Midbrain (tissue), 1 donor: ENCODE measurements at places on chromosomes 16 and 17.

DNA sequence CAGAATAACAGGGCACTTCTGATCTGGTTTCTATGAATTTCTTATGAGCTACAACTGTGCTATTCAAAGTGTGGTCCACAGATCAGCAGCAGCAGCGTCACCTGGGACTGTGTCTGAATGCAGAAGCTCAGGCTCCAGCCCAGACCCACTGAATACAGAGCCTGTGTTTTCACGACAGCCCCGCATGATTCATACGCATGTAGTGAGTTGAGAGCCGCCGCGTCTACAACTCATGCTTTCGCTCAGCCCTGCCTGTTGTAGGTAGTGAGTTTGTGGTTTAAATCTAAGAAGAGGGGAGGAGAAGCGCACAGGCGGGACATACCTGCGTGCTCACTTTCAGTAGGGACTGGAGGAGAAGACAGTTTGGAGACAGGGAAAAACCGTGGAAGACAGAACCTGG is 28.5 kb upstream of the ELAC2 start:
- DNase-seq, result no peak

- peak; percentile 61 for DNase-seq
Measured at GRCh38 chr17:14922411-14922810, 342.7 kb downstream of the PMP22 start.

DNA sequence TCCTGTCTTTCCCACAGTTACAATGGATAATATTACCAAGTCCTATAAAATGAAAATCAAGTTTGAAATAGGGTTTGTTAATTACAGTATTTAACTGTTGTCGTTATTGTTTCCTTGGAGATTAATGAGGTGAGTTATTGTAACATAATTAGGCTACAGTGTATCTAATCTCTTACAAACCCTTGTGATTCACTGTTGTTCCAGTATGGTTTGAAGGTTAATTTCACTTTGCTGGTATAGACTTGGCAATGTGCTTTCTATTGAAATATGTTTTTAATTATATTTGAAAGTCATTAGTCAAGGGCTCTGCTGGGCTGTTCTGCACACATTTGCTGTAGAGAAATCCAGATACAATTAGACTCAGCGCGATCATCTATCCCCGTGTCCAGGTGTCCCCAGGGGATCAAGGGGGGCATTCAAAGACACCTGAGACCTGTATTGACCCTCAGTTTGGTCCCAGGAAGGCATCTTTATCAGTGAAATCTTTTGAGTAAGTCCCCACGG is 624.6 kb upstream of the EEF2KMT start:
- DNase-seq, result no peak

- peak; percentile 49 for DNase-seq
Measured at GRCh38 chr17:19752216-19753050, 4.3 kb upstream of the ALDH3A1 start.

GRCh38 chr17:14157822-14158221 is 78.8 kb downstream of the CDRT15 start:
- DNase-seq, result no peak

DNA sequence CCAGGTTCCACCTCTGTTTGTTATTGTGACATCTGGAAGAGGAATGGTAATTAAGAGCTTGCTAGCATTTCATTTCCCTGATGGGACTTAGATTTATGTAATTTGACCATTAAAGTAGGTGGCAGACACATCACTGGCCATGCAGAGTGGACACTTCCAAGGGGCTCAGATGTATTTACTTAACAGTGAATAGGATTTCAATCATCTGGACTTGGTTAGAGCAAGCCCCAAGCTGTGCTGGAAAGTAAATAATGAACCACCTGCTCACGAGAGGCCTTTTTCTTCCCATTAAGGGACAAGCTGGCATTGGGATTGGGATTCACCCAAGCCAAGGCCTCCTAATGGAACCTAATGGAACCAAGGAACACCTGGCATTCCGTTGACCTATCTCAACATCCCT is 395.3 kb downstream of the HS3ST4 start:
- DNase-seq, result no peak

GRCh38 chr17:76561799-76562268 is 22.0 kb downstream of the PRCD start:
- no peak for DNase-seq

- DNase-seq, result peak; percentile 44
Measured at GRCh38 chr17:38867179-38867967, 2.5 kb upstream of the LASP1 start.

GRCh38 chr16:70337814-70338213 is 8.9 kb upstream of the DDX19A start:
- no peak for DNase-seq

- DNase-seq, result no peak
Measured at GRCh38 chr16:68296693-68297092, 14.1 kb downstream of the SLC7A6OS start.

- DNase-seq, result no peak
Measured at GRCh38 chr16:86917471-86918365, 339.4 kb downstream of the FOXL1 start.

- DNase-seq, result no peak
Measured at GRCh38 chr17:17411692-17412091, 65.1 kb upstream of the MED9 start.

DNA sequence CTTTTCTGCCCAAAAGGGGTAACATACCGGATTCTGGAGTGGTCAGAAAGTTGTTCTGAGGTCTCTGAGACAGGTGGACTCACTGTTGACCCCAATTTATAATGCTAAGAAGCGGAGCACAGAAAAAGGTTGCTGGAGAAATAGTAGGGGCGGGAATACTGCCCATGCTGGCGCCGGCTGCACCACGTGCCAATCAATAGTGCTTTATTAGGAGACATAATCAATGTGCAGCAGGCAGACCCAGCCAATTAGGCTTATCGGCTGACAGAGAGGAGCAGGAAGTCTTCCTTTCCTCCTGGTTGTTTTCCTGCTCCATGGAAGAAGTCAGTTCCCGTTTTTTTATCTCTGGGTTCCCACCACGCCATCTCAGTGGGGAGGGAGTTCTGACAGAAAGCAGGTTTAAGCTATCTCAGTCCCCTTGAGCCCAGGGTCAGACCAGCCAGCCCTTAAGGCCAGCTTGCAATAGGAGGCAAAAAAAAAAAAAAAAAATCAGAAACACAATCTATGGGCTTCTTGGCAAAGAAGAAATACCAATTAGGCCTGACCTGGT is 68.2 kb upstream of the IRX6 start:
- no peak for DNase-seq

- no peak for DNase-seq
Measured at GRCh38 chr17:60840456-60840855, 162.8 kb downstream of the BCAS3 start.

GRCh38 chr17:76485569-76485968 is 15.7 kb downstream of the RHBDF2 start:
- DNase-seq, result peak; percentile 63

DNA sequence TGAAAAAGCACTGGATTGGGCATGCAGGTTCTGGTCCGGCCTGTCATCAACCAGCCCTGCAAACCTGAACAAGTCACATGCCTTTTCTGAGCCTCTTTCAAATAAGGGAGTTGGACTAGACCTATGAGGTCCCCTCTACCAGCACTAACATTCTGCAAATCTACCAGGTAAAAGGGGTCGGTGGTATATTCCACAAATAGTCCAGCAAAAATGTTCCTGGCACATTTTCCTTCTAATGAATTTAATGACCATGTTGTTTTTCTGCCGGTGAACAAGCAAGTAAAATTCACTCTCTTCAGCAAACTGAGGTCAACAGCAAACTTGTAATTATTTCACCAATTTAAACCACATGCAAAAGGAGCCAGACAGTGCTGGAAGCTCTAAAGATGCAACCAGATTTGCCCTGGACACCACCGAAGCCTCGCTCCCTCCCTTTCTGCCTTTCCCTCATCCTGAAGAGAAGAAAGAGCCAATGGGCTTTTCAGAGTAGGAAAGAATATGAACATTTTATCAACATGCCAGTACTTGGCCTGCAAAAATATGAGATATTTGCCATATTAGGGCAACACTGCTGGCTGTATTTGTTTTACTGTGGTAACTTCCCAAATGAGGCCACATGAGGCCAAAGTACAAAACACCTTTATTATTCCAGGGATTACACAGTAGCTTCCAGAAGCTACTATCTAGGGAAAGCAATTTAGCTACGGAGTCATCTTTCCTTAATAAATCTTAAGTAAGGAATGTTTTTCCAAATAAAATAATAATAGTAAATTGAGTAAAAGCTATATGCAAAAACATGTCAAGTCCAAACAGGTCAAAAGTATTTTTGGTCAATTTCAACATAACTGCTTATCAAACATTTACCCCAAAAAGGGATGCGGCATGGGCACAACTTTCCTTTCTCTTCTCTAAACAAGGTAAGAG is 45.0 kb downstream of the USP31 start:
- DNase-seq, result no peak

DNA sequence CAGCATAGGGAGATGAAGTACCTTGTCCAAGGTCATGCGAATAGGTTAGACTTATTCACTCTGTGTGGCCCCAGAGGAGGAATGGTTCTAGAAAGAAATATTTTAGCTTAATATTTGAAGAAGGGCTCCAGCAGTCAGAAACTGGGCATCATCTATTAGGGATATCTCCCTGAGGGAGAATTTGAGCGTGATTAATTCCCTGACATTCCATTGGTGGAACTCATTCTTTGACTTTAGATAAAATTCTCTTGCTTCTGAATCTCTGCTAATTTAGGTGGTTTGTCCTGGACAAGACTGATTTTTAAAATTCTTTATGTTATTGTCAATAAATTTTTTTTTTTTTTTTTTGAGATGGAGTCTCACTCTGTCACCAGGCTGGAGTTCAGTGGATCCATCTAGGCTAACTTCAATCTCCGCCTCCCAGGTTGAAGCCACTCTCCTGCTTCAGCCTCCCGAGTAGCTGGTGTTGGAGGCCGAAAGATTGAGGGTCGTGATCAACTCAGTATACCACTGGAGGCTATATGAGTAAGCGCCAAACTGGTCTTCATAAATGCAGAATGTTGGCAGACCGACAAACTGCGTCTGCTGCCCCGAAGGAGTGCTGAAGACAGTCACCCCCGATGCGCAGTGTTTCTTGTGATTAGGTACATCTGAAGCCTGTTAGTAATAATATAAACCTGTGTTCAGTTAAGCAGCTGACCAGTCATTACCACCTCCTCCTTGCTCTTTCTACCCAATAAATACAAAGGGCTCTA is 267.9 kb upstream of the HSBP1 start:
- no peak for DNase-seq

DNA sequence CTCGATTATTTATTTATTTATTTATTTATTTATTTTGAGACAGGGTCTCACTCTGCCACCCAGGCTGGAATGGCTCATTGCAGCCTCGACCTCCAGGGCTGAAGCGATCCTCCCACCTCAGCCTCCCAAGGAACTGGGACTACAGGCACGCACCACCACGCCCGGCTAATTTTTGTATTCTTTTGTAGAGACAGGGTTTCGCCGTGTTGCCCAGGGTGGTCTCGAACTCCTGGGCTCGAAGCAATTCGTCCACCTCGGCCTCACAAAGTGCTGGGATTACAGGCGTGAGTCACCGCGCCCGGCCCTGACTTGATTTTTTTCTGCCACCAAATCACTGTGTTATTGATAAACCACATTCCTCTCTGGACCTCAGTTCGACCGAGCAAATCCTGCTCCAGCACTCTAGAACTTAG is 758 bp upstream of the RPL23A start:
- no peak for DNase-seq

DNA sequence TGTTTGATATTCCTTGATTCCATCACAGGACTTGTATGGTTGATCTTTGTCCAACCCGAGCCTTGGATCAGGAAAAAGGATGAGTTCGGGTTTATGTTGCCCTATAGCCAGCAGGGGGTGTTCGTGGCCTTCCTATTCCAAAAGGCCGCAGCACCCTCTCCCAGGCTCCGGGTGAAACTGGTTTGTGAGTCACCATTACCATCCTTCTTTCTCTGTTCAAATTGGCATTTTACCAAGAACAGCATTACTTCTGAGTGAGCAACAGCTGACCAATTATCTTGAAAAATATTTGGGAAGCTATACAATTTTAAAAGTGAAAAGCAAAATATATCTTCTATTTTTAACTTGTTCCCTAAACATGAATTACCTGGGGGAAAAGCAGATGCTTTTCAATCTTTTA is 24.3 kb upstream of the KRT20 start:
- DNase-seq, result peak; percentile 75

GRCh38 chr17:73272906-73273218 is 11.2 kb upstream of the CPSF4L start:
- DNase-seq, result peak; percentile 39

DNA sequence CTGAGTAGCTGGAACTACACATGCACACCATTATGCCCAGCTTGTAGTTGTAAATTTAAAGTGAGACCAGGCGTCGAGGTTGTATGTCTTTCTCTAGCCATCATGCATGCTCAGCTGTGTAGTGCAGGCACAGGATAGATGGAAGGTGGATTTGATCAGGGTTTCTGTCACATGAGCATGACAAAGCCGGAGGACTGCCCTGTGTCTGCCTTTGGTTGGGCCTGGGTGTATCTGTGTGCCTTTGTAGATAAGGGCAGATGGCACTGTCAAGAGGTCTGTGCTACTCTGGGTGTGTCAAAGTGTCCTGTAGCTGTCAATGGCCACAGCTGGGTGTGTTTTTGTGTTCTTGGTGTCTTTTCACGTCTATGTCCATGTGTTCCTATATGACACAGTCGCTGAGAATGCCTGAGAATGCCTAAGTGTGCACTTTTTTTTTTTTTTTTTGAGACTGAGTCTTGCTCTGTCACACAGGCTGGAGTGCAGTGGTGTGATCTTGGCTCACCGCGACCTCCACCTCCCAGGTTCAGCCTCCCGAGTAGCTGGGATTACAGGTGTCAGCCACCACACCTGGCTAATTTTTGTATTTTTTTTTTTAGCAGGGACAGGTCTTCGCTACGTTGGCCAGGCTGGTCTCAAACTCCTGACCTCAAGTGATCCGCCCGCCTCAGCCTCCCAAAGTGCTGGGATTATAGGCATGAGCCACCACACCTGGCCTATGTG is 4.1 kb upstream of the NAGS start:
- no peak for DNase-seq

DNA sequence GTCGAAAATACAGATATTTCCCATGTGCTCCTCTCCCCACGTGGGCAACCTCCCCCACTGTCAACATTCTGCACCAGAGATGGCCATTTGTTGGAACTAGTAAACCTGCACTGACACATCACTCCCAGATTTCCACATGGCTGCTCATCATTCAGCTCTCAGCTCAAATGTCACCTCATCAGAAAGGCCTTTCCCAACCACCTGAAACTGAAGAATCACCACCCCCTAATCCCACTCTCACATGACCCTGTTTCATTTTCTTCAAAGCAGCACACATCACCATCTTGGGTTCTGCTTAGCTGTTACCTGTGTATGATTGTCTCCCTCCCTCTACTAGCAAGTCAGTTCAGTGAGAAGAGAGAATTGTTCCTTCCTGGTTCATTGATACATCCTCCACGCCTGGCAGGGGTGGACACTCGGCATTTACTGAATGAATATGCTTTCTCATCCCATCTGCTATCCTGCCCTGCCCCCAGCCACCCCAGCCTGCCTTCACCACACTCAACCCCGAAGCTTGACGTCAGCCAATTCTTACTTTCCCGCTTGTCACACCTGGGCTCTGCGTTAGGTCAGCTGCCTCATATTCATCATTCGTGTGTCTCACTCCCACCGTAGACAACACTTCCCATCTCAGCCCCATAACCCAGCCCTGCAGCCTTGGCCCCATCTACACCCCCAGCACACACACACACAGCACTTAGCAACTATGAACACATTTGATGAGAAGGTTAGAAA is 1.5 kb downstream of the C17orf114 start:
- no peak for DNase-seq

GRCh38 chr16:28188085-28188916 is 23.5 kb downstream of the XPO6 start:
- peak; percentile 9 for DNase-seq
